NCI-H2081 treated with DMSO at 0.1 percent for 48 hours (cell line): ENCODE measurements at places on chromosomes 11 and 22.

DNA sequence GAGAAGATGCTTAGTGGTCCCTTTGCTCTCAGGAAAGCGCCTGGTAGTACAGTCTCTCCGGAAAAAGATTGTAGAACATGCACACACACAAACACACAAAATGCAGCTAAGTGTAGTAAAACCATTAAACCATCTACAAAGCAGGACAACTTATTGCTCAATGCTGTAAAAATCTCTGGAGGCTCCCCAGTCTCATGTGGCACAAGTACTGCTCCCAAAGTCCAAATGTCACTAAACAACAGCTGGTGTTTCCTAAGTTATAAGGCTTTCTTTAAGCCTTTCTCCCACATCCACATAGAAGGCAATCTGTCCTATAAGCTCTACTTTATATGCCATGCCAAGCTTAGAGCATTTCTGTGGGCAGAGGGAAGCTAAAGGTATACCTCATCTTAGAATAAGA lies 32.9 kb downstream of the CDON start:
- DNase-seq, result no peak

- no peak for DNase-seq
These were observed 12.1 kb downstream of the ACP2 start for GRCh38 chr11:47236482-47236881.

GRCh38 chr11:77044356-77044755 lies 10.2 kb downstream of the B3GNT6 start:
- no peak for DNase-seq

GRCh38 chr11:39236916-39237315 lies 2222.5 kb downstream of the LRRC4C start:
- no peak for DNase-seq

GRCh38 chr11:88164806-88165585 lies 10.2 kb downstream of the RAB38 start:
- DNase-seq, result no peak

GRCh38 chr11:32440916-32441315 lies 5.6 kb upstream of the WT1 start:
- DNase-seq, result no peak

- no peak for DNase-seq
These were observed 42.4 kb downstream of the KCNJ4 start for GRCh38 chr22:38412435-38413084.

DNA sequence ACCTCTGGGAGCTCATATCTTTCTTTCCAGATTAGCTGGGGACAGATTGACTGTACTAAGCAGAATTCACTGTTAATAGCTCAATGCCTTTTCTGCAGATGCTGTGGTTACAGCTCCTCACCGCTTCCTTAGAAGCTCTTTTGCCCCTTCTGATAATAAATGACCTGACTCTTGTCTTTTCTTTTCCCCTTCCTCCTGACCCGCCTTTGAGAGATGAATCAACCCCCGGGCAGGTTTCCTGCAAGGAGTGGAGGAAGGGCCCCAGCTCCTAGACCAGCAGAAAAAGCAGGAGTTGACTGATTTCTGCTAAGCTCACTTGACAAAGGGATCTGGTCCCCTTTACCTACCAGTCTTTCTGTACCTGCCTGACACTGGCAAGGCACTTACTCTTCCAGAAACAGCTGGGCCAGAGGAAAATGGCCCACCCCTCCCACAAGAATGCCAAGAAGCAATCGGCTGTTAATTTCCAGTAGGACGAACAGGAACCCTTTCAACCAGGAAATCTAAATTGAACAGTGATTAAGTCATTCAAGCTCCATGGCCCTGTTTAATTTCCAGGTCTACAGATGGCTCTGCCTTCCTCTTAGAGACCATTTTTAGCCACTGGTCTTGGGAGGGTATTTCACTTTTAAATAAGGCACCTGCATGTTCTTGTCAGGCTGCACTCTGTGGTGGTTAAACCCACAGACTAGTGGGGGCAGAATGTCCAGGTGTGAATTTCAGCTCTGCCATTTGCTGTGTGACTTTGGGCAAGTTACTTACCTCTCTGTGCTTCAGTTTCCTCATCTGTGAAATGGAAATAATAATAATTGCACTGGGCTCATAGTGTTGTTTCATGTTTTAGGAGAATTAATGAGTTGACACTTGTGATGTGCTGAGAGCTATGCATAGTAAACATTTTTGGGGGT lies 67.5 kb downstream of the PRR5L start:
- no peak for DNase-seq

- no peak for DNase-seq
These were observed 511 bp upstream of the CLCF1 start for GRCh38 chr11:67373648-67374570.

- DNase-seq, result no peak
These were observed 95.4 kb downstream of the RNF169 start for GRCh38 chr11:74844072-74844471.

DNA sequence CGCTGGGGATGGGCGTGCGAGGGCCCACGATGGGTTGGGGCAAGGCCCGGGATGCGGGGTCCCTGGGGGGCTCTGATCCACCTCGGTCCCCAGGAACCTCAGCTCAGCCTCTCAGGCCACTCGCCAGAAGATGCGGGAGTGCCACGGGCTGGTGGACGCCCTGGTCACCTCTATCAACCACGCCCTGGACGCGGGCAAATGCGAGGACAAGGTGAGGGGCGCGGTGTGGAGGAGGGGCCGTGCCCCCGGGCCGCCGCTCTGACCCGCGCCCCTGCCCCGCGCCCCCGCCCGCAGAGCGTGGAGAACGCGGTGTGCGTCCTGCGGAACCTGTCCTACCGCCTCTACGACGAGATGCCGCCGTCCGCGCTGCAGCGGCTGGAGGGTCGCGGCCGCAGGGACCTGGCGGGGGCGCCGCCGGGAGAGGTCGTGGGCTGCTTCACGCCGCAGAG lies 6.3 kb downstream of the PKP3 start:
- DNase-seq, result no peak

- no peak for DNase-seq
These were observed 41.2 kb upstream of the ANO5 start for GRCh38 chr11:22151649-22152197.

DNA sequence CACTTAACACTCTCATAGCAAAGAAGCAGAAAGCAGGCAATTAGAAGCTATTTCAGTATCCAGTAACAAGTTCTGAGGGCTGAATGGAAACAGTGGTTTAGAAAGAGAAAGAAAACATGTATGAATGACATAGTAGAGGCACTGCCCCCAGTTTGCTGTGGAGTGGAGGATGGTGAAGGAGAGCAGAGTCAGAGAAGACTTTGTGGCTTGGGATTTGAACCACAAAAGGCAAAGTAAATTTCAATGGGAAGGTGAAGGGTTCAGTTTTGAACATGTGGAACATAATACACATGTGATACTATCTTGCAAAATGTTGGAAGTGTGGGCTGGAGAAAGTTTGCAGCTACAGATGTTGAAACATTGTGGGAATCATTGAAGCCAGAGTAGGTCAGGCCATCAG lies 81.4 kb downstream of the SNX19 start:
- no peak for DNase-seq
